Central memory CD8-positive, alpha-beta T cell (primary cell): ENCODE measurements at places on chromosomes 11 and 22.

DNA sequence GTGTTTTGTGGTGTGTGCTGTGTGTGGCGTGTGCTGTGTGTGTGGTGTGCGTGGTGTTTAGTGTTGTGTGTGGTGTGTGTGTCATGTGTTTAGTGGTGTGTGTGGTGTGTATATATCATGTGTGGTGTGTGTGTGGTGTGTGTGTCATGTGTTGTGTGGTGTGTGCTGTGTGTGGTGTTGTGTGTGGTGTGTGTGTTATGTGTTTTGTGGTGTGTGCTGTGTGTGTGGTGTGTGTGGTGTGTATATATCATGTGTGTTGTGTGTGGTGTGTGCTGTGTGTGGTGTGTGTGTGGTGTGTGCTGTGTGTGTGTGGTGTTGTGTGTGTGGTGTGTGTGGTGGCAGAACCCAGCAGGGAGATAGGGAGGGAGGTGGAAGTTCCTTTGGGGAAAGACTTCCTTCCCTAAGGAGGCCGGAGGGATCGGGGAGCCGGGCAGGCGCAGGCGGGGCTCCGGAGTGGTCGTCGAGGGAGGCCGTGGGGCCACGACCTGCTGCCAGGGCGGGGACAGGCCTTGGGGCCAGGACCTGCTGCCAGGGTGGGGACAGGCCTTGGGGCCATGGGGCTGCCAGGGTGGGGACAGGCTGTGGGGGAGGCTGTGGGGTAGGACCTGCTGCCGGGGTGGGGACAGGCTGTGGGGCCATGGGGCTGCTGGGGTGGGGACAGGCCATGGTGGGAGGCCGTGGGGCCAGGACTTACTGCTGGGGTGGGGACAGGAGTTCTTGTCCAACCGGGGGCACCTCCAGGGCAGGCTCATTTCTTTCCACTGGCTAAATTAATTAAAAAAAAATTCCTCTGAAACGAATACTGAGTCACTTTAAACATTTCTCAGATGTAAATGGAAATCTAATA, 15.2 kb downstream of the PIM3 start:
- DNase-seq = no peak

- DNase-seq = no peak
Observed at GRCh38 chr22:26887456-26887855, 230.1 kb downstream of the MIAT start.

- DNase-seq = no peak
Observed at GRCh38 chr11:124920356-124920755, 1.3 kb downstream of the HEPN1 start.

- no peak for DNase-seq
Observed at GRCh38 chr11:63858628-63859550, 20.0 kb downstream of the MARK2 start.

- no peak for DNase-seq
Observed at GRCh38 chr11:36385121-36385970, 89.3 kb downstream of the PRR5L start.

- no peak for DNase-seq
Observed at GRCh38 chr11:116471608-116472256, 301.1 kb downstream of the BUD13 start.

DNA sequence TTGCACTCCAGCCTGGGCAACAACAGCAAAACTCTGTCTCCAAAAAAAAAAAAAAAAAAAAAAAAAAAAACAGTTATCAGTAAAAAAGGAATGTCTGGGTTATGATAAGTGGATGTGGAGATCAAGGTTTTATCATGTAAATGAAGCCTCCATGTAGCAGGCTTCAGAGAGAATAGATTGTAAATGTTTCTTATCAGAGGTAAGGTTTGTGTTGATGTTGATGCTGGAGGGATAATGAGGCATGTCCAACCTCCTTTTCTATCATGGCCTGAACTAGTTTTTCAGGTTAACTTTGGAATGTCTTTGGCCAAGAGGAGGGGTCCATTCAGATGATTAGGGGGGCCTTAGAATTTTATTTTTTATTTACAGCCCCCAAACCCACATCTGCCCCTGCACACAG, 35.4 kb upstream of the TREH start:
- DNase-seq = no peak

- DNase-seq = no peak
Observed at GRCh38 chr22:43955883-43956782, 891 bp downstream of the SAMM50 start.

DNA sequence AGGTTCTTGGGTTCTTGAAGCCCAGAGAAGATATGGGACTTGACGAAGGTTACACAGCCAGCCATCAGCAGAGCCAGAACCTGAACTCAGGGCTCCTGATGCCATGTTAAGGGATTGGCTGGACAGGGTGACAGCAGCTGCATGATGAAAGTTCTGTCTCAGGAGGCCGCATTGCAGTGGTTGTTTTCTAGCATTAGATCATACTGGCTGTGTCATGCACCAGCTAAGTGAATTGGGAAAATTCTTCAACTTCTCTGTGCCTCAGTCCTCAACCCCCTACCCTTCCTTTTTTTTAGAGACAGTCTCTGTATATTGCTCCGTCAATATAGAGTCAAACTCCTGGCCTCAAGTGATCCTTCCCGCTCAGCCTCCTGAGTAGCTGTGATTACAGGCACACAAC, 5.4 kb upstream of the LTBP3 start:
- no peak for DNase-seq

GRCh38 chr11:126268361-126268707, 361 bp downstream of the SRPRA start:
- DNase-seq = no peak

DNA sequence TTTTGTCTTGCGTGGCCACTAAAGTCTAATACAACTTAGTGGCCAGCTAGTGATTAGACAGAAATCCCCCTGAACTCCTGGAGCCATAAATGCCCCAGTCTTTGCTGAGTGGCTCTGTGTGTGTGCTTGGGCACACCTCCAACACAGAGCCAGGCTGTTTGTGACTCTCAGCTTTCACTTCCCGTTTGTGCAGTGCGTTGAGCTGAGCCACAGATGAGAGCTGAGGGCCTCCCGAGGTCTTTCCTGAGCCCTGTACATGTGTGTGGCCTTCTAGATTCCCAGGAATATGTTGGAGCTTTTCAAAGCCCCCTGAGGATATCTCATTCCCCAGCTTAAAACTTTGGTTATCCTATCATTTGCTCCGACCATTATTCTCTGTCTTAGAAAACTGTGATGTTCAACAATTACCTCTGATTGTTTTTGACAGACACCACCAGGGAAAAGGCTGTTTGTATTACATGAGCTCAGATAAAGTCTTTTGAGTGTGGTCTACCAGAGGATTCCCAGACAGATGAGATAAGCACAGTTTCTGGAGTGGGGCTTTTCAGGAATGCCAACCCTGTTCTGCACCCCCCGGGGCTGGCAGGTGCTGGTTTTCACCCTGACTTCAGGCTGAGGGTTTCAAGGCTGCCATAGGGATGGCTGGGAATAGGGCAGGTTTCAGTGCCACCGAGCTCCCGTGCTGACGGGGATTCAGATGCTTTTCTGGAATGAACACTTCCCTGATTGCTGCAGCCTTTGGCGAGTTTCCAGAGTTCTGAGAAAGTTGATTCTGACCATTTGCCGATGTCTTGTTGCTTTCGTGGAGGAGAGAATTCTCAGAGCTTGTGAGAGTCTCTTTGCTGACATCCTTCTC, 23.8 kb downstream of the IGHMBP2 start:
- DNase-seq = no peak

DNA sequence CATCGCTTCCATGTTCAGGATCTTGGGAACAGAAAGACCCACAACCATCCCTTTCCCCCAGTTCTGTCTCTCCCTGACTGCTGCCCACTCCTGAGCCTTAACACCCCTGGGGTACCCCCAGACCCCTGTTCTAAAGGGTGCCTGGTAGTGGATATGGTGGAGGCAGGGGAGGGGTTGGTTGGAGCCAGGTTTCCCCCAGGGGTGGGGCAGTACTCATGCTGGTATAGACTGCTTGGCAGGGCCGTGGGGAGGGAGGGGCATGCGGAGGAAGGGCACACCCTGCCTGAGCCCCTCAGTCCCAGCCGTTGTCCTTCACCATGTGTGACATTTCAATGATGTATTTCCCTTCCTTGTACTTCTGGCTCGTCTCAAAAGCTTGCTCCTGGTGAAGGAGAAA, 4.0 kb downstream of the YPEL4 start:
- no peak for DNase-seq

DNA sequence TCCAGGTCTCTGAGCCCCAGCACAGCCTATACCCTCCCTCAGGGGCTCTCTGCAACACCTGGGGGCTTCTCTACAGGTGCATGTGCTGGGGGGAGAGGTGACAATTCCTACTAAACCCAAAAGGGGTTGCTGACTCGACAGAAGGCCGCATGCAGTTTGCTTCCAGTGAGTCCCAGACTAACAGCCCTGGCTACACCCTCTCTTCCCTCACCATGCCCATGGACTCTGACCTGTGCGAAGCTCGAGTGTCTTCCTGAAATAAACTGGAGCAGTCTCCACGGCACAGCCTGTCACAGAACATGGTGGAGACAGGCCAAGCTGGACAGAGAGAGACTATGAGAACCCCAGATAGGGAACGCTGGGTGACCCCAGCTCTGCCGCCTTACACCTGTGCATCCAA, 16.6 kb downstream of the PLEKHA7 start:
- DNase-seq = no peak

DNA sequence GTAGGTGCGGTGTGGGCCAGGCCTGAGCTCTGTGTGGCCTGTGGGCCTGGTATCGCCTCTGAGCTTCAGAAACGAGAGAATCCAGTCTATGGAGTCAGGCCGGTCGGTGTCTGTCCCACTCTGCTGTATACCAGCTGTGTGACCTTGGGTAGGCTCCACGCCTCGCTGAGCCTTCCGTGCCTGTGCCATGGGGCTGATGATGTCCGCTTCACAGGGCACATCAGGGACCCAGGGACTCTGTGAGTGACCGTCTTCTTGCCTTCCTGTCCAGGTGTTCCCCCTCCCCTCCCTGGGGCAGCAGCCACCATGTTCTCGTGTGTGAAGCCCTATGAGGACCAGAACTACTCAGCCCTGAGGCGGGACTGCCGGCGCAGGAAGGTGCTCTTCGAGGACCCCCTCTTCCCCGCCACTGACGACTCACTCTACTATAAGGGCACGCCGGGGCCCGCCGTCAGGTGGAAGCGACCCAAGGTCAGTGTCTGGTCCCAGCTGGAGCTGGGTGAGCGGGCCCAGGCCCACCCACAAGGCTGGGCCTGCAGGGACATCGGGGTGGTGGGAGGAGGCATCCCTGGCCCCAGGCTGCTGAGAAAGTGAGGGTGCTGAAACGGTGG, 17.9 kb downstream of the CAPN5 start:
- no peak for DNase-seq

DNA sequence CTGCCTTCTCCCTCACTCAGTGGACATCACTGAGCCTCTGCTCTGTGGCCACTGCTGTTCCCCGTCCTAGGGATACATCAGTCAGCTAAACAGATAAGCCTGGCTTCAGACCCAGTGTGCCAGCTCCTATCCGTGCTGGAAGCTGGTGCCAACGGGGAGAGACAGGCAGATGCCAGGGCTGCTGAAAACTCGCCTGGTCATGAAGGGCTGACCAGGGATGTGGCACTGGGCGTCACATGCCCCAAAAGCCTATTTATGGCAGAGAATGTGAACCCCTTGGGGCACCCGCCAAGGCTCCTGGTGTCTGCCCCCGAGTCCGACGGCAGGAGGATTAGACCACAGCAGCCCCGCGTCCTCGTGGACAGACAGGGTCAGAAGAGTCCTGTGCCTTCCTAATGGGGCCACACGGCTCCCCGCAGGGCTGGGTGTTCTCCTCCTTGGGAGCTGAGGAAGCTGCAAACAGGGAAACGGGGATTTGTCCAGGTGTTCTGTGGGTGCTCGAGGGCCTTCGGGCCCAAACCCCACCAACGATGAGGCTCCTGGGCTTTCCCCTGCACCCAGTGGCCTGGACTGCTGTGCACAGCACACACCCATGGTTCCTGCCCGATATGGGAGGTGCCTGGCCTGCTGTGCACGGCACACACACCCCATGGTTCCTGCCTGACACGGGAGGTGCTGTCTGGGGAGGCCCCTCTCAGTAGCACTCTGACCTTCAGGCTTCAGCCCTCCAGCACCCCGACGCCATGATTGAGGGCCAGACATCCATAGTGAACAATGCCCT, 19.9 kb downstream of the ANO1 start:
- no peak for DNase-seq

GRCh38 chr11:9566561-9567063, 6.9 kb upstream of the WEE1 start:
- DNase-seq = no peak

DNA sequence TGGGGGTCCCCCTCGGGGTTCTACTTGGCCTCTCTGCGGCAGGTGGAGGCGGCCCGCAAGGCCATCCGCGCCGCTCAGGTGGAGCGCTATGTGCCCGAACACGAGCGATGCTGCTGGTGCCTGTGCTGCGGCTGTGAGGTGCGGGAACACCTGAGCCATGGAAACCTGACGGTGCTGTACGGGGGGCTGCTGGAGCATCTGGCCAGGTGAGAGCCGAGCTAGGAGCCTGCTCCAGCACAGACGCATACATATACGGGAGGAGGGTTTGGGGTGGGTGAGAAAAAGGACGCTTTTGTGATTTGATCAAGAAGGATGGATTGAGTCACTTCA, 415 bp downstream of the CENATAC start:
- DNase-seq = no peak

GRCh38 chr22:40637183-40638150, 948 bp upstream of the MRTFA start:
- peak; percentile 27 for DNase-seq

- no peak for DNase-seq
Observed at GRCh38 chr11:79419120-79419519, 21.7 kb downstream of the TENM4 start.

DNA sequence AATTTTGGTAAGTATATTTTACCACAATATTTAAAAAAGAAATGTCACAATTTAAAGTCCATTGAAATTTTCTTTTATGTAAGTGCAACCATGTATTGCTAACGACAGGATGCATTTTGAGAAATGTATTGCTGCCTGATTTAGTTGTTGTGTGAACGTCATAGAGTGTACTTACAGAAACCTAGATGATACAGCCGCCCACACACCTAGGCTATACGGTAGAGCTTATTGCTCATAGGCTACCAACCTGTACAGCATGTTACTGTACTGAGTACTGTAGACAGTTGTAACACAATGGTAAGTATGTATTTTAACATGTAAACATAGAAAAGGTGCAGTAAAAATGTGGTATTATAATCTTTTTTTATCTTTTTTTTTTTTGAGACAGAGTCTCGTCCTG, 48.1 kb downstream of the CBL start:
- no peak for DNase-seq

- no peak for DNase-seq
Observed at GRCh38 chr11:127733552-127733951, 733.0 kb upstream of the KIRREL3 start.

DNA sequence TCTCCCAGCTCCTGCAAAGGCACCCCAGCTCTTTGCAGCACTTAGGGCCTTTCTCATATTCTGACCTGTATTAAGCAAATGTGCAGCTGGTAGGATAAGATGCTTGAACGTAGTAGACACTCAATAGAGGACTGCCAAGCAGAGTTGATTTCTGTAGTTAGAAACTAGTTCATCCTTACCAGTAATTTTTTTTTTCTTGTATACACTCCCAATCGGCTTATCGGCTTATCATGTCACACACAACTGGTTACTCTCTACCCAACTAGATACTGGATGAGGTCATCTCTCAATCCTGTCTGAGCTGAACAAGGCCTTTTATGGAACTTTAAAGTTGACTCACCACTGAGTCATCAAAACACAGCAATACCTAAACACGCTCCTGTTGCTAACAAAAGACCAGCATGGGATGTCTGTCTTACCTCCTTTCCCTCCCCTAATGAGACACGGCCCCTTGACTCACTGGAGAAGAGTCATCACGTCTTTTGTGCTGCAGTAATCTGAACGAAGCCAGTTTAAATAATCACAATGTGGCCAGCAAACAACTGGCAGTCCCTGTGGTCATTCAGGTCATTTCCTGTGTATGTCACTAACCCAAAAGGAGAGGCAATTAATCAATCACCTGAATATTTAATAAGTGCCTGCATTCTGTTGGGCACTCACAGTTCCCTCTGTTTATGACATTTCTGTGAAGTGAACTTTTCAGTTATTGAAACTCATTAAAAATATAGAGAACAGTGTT, 7.5 kb upstream of the WEE1 start:
- no peak for DNase-seq
